NCI-H1417 treated with DMSO at 0.1 percent for 48 hours (cell line): ENCODE measurements at places on chromosomes 6 and 20.
A peak's percentile ranks its signal among the peaks of the same experiment; 100 is the strongest.

DNA sequence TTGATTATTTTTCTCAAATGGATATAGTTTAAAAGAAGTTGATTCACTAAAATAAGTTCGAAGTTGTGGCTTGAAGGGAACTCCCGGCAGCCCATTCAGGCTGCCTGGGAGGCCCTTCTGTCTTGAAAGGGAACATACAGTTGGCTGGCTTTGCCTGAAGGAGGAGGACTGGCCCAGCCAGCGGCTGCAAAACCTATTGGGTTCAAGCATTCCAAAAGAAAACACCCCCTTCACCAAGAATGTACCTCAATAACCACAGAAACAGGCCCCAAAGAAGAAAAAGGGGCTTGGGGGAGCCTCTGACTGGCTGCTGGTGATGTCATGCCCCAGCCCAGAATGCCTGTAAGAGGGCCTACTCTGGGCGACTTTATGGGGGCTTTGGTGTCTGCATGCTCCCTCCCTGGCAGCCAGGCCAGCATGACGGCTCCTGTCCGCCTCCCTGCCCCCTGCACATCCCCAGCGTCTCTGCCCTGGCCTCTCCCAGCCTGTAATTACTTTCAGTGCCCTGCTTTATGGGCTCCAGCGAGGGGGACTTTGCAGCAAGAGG is 36.5 kb downstream of the MAFB start:
- no peak for DNase-seq

DNA sequence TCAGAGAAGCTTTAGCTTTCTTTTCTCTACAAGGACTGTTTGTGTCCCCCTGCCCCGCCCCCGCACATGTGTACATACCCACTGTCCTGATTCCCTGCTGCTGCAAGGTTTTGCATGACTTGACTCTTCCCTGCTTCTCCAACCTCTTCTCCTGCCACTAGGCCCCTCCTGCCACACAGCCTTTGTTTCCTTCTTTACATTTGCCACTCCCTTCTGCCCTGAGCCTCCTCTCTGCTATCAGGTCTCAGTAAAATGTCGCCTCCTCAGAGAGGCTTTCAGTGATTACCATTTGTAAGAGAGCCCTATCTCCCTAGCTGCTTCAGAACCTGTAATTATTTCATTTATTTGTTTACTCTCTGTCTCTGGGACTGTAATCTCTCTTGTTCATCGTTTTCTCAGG is 56.4 kb upstream of the VSTM2L start:
- peak; percentile 78 for DNase-seq

DNA sequence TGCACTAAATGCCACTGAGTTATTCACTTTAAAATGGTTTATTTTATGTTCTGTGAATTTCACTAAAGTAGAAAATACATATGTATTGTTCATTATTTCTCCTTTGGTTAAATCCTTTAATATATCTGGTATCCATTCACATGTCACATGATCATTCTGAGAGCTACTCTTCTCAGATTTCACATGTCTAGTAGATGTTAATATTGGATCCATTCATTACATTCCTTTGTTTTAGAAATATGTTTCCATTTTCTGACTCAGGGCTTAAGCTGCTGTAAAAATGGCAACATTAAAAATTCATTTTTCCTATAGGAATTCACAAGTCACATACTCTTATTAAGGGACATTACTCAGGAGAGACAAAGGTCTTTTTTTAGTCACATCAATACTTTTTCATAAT is 205.4 kb downstream of the ZFAND3 start:
- no peak for DNase-seq

DNA sequence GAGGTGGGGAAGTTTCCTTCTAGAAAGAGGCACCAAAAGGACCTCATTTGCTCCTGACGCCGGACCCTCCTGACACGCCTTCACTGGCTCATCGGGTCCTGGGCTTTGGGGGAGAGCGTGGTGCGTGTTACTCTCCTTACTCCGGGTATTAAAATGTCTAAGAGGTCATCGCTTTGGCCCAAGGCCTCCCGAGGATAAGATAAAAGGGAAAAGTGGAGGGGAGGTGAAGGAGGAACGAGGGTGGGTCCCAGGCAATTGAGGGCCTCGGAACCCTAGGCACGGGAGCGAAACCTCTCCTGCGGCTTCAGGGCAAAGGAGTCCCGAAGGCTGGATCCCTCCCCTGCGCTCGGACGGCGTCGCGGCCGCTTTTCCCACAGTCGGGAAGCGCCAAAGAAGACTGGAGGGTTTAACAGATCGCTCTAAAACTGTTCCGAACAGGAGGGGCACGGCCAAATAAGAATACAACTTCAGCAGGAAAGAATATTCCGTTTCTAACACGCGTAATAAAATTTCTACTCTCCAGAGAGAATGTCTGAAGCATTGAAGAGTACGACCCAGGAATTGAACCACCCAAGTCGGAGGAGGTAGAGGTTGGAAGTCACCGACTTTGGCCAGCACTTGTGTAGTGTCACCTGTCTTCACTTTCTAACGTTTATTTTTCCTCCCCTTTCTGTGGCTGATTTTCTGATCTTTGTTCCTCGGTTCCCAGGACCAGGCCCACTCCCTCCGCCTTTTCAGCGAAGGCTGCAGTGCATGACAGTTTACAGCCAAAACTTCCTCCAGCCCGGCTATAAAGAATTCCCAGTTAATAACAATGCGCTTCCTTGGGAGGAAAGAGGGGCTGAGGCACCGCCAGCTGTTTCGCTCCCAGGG is 2.1 kb upstream of the TBXT start:
- DNase-seq = no peak

DNA sequence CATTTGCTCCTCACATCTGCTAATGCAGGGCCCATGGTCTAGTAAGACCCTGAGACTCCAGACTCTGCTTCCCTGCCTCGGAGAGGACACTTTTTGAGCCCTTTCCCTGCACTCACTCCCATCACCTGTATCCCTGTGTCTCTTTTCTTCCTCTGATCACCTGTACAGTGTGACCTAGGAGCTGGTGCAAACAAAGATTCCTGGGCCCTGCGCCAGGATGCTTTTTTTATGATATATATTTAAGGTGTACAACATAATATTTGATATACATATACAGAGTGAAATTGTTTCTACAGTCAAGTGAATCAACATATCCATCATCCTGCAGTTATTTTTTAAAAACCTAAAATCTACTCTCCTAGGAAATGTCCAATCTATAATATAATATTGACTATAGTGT is 355.4 kb downstream of the MAFB start:
- no peak for DNase-seq

GRCh38 chr20:41175727-41176330 is 38.5 kb downstream of the PLCG1 start:
- DNase-seq = no peak

DNA sequence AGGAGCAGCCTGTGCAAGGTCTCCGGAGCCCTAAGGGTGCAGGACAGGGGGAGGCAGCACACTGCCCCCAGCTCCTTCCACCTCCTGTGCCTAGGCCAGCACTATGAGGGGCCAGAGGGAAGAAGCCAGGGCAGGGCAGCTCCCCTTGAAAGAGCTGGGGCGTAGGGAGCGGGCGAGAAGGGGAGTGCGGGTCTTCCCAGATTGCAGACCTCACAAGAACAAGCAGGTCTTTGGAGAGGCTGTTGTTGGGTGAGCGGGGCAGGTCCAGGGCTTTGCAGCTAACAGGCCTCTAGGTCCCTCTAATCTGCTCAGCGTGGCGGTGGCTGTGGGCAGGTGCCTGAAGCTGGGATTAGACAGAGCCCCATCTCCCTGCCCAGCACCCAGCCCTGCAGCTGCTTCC is 22.4 kb upstream of the CST1 start:
- no peak for DNase-seq

GRCh38 chr20:17571153-17571527 is 1.3 kb downstream of the DSTN start:
- DNase-seq = no peak

DNA sequence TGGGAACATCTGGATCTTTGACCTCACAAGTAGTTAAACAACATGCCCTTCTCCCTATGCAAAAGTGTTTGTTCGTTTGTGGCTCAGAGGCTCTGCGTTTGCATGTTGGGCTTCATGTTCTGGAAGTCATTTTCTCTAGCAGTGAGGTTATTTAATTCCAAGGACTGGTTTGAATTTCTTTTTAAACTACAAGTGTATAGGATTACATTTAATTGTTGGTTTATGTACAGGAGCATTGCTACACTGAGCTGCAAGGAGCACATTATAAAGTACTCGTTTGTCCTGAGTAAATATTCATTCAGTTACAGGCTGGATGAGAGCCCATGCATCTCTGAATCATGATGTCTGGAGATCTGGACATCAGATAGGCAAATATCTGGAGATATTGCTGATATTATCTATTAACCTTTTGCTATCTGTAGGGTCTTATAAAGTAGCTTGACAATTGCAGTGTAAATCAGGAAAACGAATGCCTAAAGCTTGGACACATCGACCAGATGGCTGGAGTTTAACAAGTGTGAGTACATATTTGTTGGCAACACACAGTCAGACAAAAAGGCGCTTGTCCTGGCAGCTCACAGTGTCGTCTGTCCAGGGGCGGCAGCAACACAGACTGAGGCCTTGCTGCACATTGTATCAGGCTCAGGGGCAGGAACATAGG is 84.6 kb downstream of the PDE7B start:
- DNase-seq = peak; percentile 12

- no peak for DNase-seq
Measured at GRCh38 chr6:156809446-156810178, 32.4 kb downstream of the ARID1B start.

- DNase-seq = no peak
Measured at GRCh38 chr6:13284646-13285045, 43.7 kb downstream of the TBC1D7 start.

DNA sequence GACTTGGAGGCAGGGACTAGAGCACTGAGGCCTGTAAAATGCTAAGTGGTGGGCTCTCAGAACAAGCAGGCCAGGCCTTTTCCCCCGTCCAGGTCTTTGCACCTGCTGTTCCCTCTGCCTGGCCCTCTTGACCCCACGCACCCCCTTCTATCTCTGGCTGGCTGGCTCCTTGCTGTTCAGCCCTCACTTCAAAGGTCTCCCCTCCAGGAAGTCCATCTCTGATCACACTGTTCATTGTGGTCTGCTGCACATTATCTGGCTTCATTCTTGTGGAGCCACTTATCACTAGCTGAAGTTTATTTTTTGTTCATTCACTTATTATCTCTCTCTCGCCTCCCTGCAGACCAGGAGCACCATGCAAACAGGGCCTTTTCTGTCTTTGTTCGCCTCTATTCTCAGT is 24.5 kb downstream of the SLC13A3 start:
- DNase-seq = no peak

DNA sequence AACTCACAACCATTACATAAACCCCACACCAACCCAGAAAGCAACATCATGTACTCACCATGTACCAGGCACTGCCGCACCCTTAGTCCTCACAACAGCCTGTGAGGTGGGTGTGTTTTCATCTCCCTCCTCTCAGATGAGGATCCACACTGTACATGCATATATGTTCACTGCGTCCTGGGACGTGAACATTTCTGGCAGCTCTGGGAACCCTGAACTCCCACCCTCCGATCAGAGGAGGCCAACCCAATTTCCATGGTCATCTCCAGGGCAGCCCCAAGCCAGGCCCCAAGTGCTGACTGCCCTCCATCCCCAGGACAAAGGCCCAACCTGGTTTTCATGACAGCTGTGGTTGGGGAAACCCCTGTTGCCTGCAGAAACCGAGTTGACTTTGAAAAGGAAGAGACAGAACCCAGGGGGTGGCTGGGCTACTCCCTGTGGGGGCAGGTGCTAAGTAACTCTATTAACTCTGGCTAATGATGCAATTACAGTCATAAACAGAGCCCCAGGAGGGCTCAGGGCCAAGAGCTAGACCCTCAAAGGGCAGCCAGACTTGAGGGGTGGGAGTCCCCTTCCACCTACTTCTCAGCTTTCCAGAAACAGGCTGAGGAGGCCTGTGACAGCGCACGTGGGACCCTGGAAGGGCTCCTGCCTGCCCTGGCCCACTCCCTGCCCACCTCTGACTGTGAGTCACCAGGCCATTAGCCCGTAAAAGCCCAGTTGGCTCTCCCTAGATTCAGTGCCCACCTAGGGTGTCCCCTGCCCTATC is 2.6 kb downstream of the TFEB start:
- DNase-seq = peak; percentile 50

GRCh38 chr6:99331531-99331930 is 17.9 kb downstream of the FAXC start:
- no peak for DNase-seq

DNA sequence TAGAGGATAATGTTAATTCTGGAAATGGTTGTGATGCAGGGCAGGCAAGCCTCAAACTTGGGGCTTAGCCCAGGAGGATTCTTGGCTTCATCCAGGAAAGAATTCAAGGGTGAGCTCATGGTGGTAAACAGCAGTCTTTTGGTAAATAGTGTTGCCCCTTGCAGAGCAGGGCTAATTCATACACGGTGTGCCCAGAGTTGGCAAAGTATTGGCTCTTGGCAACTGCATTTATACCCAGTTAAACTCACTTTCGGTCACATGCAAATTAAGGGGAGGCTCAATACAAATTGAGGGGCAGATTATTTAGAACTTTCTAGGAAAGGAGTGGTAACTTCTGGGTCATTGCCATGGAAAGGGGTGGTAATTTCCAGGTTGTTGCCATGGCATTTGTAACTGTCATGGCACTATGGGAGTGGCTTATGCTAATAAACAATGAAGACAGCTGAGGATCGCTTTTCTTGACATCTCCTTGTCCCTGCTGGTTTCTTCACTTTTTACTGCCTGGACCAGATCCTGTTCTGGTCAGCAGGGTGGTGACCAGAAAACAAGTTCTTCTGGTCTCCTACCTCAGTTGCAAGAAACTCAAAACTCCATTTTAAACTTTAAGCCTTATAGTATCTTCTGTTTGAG is 3.9 kb upstream of the OTOR start:
- no peak for DNase-seq

- no peak for DNase-seq
Measured at GRCh38 chr6:122712093-122712447, 67.4 kb upstream of the FABP7 start.

DNA sequence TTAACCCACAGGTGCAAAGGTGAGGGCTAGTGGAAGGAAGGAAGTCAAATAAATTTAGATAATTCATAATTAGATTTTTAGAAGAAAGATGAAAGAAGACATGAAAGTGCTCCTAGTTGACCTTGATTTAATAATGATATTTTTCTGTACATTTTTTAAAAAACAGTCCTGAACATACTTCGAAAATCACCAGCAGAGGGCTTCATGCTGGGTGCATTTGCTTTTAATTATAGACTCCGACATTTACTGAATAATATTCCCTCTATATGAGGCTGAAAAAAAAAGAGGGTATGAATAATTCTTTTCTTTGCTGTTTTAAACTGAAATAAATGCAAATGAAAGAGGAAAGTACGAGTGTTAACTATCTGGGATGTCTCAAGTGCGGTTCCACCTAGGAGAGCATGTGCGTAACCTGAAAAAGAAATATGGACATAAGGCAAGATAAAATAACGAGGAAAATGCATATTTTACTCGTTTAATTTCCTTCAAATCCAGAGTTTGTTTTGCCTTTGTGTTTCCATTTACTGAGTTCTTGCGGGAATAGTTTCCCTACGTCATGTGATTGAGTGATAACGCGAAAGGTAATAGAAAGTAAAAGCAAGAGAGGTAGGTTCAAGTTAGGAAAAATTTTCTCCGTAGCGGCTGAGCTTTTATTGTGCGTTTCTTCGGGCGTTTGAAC is 3.1 kb upstream of the TFAP2B start:
- DNase-seq = no peak
